ENCODE measurements at places on chromosomes 11 and 22.

GRCh38 chr22:44442186-44442815 is 55.7 kb downstream of the RTL6 start:
- no peak for DNase-seq

DNA sequence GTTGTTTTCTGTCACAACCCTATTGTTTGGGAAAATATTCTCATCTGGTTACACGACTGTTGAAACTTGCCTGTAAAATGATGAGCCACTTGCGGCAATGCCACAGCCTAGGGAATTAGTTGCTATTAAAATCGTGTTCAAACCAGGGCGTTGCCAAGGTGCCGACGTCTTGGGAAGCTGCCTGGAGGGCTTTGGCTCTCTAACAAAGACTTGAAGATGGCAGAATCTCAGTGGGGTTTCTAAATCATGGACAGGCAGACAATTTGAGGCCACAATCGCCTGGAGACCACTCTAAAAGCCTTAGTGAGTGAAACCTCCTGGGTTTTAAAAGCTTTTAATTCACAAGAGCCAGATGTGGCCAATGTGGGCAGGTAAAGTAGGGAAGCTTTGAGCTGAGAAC is 117.2 kb upstream of the BMAL1 start:
- DNase-seq: no peak

- no peak for DNase-seq
Observed at GRCh38 chr11:65355013-65355775, 643 bp downstream of the TIGD3 start.

GRCh38 chr11:70948855-70949531 is 303.4 kb downstream of the SHANK2 start:
- no peak for DNase-seq

GRCh38 chr11:59189986-59190385 is 18.1 kb downstream of the DTX4 start:
- no peak for DNase-seq

DNA sequence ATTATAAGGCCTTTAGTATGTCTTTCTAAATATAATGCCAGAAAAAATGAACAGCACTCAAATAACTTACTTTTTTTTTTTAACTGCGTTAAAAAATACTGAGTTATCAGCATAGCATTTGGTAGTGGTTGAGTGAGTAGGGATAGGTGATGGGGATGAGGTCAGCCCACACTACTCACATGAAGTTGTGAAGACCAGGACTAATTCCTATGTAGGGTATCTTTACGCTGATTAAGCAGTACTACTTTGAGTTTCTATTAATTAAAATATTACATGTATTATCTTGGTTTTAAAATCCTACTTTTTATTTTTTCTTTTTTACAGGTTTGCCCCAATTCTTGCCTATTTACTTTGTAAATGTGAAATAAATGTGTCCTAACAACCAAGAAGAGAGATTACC is 13.5 kb downstream of the PHF21A start:
- DNase-seq: no peak

DNA sequence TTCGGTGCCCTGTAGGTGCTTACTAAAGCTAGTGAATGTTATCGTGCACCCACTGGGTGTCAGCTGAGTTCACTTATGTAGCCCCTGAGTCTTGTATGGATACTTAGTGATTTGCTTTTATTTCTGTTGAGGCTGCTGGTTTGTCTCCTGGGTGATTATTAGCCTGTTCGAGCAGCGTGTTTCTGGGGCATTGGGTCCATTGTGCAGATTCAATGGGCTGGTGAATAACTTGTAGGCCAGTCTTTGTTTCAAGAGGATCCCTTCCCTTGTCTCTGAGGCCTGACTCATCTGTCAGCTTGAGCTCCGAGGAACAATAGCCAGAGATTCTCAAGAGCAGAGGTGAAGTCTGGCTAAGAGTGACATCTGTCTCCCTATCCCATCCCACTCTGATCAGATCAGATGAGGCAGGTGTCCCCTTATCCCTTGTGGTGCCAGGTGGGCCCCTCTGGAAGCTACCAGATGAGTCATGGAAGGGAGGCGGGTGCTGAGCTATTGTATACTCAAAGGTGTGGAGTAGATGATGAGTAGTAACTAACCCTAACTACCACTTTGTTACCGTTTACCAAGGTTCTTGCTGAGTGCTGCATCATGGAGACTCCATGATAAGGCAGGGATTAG is 3.7 kb downstream of the MIAT start:
- no peak for DNase-seq

- DNase-seq: no peak
Observed at GRCh38 chr11:76620489-76620888, 50.1 kb downstream of the LRRC32 start.

DNA sequence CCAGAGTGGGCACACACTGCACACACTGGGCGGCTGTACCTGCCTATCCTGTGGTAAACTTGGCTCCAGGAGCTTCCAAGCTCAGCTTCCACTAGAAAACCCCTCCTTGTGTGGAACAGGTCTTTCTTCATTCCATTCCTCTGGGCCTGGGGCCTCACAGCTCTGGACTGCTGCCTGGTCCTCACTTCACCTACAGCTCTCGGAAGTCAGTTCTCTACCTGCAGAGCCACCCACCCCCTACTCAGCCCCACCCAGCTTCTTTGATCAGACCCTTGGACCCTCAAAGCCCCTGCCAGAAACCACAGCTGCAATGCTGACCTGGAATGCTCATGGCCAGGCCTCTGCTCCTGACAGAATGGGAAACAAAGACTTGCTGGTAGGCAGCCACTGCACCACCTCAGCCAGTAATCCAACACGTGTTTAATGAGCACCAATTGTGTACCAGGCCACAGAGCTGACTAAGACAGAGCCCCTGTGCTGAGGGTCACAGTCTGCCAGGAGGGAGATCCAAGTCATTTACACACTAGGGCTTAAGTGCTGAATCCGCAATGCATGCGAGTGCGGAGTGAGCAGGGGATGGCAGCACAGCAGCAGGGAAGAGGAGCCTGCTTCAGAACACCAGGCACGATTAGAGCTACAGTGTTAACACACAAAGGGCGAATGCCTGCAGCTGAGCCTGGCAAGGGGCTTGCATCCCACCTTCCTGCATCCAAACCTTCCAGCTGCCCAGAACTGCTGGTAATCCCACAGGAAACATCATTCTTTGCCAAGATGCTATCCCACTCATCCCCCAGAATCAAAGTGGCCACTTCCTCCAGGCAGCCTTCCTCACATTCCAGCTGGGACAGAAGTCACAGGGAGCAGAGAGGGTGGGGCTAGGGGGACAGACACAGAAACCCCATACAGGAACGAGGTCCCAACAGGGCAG is 4.6 kb downstream of the GNB1L start:
- no peak for DNase-seq

GRCh38 chr22:48743601-48744282 is 1083.9 kb downstream of the BRD1 start:
- DNase-seq: no peak

GRCh38 chr11:116733969-116734508 is 38.7 kb downstream of the BUD13 start:
- no peak for DNase-seq

DNA sequence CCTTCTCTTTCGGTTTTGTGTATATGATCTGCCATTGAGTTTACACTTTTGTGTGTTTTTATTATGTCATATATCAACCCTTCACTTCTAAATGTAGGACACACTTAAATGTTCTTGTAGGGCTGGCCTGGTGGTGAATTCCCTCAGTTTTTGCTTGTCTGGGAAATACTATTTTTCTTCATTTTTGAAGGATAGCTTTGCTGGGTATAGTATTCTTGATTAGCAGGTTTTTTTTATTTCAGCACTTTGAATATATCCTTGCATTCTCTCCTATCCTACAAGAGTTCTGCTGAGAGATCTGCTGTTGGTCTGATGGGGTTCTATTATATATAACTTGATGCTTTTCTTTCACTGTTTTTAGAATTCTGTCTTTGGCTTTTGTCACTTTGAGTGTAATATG is 79.1 kb downstream of the TECTA start:
- DNase-seq: no peak

DNA sequence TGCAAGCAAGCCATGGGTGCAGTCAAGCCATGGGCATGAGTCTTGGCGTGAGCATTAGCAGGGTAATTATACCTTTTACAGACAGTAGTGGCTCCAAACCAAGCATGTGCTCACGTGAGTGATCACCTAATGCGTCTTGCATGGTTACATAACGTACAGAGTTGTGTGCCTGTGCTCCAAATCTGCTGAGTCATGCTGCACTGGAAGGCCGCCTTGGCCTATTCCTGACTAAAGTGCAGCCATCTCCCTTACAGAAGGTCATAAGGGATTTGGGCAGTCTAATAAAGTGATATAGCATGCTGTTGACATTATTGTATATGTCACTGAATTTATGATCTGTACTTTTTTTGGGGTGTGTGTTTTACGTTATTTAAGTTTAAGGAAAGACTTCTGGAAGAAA is 102.4 kb downstream of the ARHGAP42 start:
- DNase-seq: no peak

DNA sequence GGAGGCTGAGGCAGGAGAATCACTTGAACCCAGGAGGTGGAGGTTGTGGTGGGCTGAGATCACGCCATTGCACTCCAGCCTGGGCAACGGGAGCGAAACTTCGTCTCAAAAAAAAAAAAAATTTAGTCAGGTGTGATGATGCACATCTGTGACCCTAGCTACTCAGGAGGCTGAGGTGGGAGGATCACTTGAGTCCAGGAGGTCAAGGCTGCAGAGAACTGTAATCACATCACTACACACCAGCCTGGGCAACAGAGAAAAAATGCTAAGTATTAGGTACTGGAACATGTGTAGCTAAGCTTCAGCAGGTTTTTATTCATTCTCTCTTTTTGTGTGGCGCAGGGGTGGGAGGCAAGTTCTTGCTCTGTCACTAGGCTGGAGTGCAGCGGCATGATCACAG is 64.2 kb upstream of the SLN start:
- no peak for DNase-seq

- no peak for DNase-seq
Observed at GRCh38 chr11:42265072-42265471, 805.6 kb upstream of the LRRC4C start.

GRCh38 chr11:104792861-104793260 is 105.4 kb downstream of the CASP12 start:
- no peak for DNase-seq

- DNase-seq: no peak
Observed at GRCh38 chr11:111417766-111418435, 38.8 kb upstream of the POU2AF1 start.

DNA sequence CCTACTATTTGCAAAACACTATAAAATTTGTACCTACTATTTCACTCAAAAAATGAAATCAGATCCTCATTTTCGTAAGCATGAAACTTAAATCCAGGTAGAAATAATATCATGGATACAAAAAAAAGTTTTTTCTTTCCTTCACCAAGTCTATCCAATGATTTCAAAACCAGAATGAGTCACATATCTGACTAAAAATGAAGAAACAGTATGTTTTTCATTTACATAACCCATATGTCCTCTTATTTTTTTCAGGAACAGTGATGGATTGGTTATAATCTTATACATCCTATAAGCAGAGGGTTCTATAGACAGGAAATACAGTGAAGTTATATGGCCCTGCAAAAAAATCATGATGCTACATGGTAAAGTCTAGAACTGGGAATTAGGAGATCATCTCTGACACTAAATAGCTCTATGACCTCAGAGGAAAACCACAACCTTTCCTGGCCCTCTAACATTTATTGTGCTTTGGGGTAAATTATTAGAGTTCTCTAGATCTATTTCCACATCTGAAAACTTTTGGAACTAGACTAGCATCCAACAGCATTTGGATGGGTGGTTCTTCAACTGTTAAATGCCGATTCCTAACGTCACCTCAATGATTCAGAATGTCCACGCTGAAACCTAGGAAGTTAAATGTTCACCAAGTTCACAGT is 10.9 kb downstream of the MTMR2 start:
- no peak for DNase-seq

GRCh38 chr11:127738771-127739286 is 738.3 kb upstream of the KIRREL3 start:
- no peak for DNase-seq

DNA sequence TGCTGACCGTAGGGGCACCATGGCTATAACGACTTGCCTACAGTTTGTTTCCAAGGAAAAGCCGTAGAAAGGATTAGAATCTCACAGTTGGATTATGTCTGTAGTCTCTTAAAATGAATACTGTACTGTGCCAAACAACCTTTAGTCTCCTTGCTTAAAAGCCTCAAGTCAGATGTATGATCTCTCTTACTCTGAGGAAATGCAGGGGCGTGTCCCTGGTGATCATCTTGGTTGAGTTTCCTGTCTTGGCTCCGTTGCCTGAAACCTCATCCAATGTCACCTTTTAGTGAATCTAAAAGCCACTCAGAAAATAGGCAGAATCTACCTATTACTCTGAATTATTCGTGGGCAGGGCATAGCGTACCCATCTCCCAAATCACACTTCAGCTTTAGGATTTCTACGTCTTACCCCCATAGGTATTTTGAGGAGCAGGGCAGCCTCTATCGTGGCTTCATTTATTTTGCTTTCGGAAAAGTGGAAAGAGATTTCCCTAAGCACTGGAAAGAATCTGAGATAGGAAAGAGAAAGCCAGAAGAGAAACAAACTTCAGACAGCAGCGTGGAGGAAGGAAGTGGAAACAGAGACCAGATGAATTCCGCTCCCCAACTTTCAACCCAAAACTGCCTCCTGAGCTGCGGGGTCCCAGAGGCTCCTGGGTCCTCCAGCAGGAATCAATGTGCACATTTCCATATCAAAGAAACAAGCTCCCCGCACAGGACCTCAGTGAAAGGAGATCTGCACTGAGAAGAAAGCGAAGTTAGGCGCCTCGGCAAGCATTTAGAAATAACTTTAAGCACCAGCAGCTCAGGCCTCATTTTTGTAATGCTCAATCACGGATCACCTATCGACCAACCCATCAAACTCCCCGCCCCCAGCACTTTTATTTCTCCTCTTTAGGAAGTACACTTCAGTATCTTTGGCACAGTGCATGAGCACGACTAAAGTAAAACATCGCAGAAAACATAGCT is 245.8 kb downstream of the ETS1 start:
- no peak for DNase-seq

GRCh38 chr22:29948385-29948769 is 65.4 kb downstream of the MTMR3 start:
- no peak for DNase-seq

DNA sequence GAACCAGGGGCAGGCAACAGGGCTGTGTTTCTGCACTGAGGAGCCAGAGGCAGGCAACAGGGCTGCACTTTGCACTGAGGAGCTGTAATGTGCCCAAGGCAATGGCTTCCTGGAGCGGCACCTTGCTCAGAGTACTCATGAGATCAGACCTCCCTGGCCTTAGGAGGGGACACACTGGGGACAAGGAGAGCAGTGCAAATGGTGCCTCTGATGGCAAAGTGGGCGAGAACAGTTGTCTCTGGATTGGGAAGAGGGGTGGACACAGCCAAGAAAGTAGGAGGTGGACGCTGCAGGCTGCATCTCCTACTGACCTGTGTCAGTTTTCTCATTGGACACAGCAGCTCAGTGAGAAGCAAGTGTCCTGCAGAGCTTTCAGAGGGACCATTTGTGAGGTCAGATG is 1443.3 kb downstream of the TBC1D22A start:
- DNase-seq: no peak

Data from GOT3 (cell line).